ENCODE measurements at places on chromosomes 7 and 10. TPM values are rescaled to one million over a fixed set of nuclear protein-coding genes. Genes with fewer than 3 reads are reported as not detected.

NT5C3A gene
- 7.5 TPM for polyA plus RNA-seq

PPP1R17 gene
- polyA plus RNA-seq, result 1.5 TPM

TBL2 gene
- 36.7 TPM for polyA plus RNA-seq

FGFBP3 gene
- polyA plus RNA-seq, result 54.6 TPM

PLAC9 gene
- 12.9 TPM for polyA plus RNA-seq

GPR37 gene
- 1.5 TPM for polyA plus RNA-seq
